ENCODE measurements at places on chromosomes 13 and 19.

DNA sequence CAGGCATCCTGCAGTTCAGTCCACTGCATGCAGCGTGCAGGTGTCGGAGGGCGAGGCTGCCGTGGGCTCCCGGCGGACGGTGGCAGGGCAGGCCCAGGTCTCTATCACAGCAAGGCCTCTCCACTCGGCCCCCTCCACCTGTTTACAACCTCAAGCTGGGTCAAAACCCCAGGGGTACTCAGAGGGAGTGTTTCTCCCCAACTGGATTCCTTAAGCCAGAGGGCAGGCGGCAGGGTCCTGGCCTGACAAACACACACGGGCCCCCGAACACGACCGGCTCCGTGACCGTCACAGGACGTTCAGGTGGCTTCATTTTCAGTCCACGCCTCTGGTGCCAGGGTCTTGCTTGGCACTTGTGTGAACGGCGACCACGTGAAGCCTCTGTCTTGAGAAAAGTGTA, 23.5 kb downstream of the RASA3 start:
- DNase-seq = no peak

- no peak for DNase-seq
Observed at GRCh38 chr19:7213628-7214323, 80.4 kb downstream of the INSR start.

DNA sequence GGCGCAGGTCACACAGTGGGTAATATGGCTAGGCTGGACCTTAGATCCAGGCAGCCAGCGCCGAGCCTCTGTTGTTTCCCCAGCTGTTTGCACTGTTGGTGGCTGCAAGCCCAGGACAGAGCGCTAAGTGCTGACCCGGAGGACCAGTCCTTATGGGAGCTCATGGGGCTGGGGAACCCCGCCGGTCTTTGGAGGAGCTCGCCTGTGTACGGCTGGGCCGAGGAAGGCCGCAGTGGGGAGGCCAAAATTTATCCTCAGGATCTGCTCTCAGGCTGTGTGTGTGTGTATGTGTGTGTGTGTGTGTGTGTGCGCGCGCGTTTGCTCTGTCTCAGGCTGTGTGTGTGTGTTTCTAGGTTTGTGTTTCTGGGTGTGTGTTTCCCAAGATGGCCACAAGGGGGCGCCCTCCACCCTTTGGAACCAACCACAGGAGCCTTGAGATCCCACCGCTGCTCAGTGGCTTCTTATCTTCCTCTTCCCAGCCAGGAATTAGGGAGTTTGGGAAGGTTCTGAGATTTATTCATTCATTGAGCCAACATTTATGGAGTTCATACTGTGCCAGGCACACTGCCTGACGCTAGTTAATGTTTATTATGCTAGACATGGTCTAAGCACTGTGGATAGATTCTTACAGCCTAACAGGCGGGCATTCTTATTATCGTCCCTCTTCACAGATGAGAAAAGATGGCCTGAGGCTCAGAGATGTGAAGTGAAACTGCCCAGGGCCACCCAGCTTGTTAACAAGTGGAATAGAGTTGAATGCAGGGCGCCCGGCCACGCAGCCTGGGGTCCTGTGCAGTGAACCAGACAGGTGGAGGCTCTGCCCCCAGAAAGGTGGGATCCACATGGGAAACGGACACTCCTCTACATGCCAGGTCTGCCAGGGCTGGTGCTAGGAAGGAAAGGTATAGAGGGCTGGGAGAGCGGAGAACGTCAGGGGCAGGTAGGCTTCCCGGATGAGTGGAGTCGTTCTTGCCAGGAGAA, 13.0 kb downstream of the PGLYRP1 start:
- DNase-seq = peak; percentile 55

DNA sequence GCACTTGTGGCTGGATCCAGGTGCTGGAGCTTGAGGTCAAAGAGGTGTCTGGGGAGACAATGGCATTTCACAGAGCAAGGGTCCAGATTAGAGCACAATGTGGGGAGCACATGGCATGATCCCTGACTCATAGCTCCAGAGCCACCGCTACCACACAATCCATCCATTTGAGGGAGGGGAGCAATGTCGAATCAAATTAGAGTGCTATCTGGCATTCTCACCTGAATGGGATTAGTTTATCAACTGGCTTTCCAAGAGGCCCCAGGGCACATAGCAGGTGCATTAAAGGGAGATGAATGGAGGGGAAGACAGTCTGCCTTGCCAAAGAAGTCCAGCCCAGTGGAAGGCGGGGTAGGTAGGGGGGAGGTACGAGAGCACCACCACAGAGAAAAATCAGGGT, 194.4 kb upstream of the GPR12 start:
- no peak for DNase-seq

DNA sequence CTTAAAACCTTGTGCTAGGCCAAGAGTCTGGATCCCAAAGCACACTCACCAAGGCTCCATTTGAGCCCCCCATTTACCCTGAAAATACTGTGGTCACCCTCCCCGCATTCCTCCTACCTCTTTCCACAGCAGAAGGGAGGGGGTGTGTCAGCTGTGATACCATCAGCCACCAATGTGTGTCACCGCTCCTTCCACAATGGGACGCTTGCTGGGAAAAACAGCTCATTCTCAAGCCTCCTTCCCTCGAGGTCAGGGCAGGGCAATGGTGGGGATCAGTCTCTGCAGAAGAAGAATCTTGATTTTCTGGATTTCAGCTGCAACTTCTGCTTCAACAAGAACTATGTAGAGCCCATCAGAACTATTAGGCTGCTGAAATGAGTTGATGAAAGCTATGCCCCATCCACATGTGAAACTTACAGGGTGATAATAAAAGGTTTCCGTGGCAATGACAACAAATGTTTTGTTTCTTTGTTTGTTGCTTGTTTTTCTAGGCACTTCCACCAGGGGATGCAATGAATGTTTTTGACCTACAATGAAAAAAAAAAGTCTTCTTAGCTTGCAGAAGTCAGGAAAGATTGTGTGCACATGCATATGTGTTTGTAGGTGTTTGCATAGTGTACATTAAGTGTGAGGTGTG, 26.4 kb upstream of the ZNF507 start:
- no peak for DNase-seq

DNA sequence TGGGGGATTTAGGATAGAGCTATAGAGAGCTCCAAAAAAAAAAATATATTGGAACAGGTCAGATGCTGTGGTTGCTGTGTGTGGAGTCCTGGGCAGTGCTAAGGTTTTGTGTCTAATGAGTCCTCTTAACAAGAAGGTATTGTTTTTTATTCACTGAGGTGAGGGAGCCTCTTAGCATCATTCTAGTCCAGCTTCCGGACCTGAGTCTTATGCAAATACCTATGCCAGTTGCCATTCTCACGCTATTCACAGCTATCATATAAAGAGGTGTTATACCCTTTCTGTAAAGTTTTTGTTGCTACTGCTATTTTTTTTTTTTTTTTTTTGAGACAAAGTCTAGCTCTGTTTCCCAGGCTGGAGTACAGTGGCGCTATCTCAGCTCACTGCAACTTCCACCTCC, 1.4 kb downstream of the NLRP2 start:
- no peak for DNase-seq

DNA sequence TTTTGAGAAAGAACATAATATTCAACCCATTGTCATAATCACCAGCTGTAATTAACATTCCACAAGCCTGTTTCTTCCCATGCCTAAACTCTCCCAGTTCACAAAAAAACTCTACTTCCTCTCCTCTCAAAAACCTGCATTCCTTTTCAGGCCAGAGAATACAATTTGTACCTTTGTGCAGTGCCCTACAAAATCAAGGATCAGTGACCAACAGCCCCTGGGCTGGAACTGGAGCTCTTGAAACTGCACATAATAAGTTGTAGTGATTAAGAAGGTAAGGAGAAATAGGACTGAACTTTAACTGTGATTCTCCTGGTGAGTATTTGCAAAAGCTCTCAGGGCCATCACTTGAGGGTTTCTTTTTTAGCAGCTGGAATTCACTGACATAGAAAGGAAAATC, 472.7 kb downstream of the RFC3 start:
- no peak for DNase-seq

GRCh38 chr13:76969488-76970365, 21.4 kb downstream of the ACOD1 start:
- DNase-seq = no peak

GRCh38 chr19:41910240-41910991, 17.8 kb downstream of the ERFL start:
- DNase-seq = no peak

DNA sequence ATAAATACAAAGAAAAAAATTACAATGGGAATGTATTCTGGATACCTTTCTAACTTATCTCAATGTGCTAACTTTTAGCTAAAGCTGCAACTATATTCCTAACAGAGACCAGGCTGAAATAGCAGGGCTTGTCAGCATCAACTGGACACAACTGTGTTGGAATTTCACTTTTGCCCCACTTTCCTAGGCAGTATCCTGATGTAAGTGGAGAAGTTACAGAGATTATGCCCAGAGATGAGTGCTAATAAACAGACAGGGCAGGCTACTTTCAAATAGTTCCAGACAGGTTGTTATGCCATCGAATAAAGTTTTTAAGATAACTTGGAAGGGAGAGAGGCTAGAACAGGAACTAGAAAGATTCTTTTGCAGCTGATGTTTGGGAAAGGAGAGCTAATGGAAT, 201.9 kb downstream of the KCTD12 start:
- no peak for DNase-seq

GRCh38 chr19:19279853-19280252, 6.8 kb upstream of the TM6SF2 start:
- no peak for DNase-seq

- DNase-seq = no peak
Observed at GRCh38 chr19:6580313-6580712, 10.6 kb downstream of the CD70 start.

DNA sequence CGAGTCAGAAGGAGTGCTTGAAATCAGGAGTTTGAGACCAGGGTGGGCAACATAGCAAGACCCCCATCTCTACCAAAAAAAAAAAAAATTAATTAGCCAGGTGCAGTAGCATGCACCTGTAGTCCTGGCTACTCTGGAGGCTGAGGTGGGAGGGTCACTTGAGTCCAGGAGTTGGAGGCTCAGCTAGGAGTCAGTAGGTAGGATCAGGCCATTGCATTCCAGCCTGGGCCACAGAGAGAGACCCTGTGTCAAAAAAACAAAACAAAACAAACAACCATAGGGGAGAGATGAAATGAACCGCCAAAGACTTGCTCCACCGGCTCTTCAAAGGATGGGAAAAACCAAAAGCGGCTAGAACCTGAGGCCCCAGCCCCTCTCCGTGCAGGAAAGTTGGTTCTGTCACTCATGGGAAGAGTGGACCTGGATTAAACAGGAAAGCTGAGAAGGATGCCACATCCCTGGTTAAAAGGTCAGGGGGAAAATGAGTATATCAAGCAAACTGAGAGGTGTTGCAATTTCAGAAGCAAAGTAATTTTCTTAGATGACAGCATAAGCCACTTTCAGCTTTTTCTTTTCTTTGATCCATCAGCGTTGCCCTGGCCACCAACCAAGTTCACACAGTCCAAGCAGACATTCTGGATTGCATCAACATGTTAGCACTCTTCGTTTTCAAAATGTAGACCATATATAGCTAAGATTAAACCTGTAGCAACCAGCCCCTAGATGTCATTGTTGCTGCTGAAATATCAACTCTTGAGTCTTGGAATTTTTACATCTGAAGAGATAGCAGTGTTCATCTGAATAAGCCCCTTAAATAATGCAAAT, 8.9 kb upstream of the ZNF507 start:
- DNase-seq = no peak

GRCh38 chr19:58572818-58573657, at the start of gene MZF1:
TSS of gene MZF1 (minus strand) at chr19:58573335. CDS start at chr19:58571389, 1,946 bp downstream.
- peak; percentile 100 for DNase-seq

DNA sequence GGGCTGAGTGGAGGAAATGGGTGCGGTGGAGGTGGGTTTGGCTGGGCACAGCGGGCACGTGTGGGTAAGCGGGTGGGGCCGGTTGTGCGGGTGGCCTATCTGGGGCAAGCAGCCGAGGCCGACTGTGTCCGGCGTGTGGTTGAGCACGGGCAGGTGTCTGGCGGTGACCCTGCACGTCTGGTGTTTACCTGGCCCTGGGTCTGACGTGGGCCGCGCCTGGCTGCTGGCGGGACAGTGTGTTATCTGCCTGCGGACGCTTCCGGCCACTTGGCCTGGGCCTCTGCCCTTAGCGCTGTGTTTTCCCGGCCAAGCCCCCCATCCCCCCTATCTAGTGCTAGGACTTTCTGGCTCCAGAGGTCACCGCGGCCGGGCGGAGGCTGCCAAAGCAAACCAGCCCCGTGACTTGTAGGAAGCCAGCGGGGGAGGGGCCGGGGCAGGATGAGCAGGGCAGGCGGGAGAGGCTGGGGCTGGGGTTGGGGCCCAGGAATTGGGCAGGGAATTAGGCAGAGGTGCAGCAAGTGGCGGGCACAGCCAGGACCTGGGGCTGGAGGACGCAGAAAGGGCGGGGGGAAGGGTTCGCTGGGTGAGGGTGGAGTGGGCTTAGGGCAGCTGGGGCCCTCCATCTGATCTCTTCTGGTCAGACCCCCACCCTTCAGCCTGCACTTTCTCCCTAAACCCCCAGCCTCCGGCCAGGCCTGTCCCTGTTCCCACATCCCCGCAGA, 534 bp upstream of the HPN start:
- no peak for DNase-seq

DNA sequence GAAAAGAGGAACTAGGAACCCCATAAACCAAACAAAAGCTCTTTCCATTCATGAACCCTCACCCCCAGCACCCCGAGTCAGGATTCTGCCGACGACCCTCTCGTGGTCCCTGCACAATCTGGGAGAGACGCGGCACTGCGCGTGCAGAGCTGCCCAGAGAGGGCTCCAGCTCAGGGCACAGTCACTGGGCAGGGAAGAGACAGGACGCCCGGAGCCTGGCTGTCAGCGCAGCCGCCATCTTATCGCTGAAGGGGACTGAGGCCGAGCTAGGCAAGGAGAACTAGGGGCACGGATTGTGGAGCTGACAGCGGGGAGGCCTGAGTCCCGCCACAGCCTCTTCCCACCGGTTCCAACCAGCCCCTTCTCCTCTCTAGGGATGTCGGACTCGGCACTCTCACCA, 349 bp downstream of the ZNF98 start:
- no peak for DNase-seq

- DNase-seq = no peak
Observed at GRCh38 chr19:53644061-53644816, 12.4 kb downstream of the DPRX start.

DNA sequence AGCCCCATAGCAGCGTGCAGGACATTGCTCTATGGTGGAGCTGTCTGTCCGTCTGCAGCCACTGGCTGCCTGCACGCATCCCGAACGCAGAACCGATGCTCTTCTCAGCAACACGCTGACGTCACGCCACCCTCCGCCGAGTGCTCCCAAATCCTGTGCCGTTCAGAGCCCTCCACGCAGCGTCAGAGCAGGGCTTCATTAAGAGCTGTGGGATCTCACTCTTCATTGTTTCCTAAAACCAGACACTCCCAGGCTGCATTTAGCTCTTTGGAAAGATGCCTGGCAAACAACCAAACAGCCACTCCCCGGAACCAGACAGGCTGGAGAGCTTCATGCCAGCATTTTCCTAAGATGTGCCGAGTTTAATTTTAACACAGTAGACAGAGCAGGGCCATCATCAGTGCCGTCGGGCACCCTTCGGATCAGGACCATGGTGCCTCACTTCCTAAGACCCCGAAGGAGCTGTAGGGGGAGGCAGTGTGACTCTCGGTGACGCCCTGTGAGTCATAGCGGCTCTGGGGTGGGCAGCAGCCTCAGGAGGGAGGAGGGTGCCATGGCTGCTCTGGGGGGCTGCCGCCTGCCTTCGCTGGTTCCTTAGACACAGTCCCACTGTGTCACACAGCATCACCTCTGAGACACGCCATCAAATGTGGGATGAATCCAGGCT, 131.5 kb upstream of the MCF2L start:
- no peak for DNase-seq

GRCh38 chr13:51478418-51479198, 25.8 kb upstream of the INTS6 start:
- DNase-seq = peak; percentile 15

Measured in Jurkat, Clone E6-1 (cell line).